ENCODE measurements at places on chromosomes 3 and 15.

DNA sequence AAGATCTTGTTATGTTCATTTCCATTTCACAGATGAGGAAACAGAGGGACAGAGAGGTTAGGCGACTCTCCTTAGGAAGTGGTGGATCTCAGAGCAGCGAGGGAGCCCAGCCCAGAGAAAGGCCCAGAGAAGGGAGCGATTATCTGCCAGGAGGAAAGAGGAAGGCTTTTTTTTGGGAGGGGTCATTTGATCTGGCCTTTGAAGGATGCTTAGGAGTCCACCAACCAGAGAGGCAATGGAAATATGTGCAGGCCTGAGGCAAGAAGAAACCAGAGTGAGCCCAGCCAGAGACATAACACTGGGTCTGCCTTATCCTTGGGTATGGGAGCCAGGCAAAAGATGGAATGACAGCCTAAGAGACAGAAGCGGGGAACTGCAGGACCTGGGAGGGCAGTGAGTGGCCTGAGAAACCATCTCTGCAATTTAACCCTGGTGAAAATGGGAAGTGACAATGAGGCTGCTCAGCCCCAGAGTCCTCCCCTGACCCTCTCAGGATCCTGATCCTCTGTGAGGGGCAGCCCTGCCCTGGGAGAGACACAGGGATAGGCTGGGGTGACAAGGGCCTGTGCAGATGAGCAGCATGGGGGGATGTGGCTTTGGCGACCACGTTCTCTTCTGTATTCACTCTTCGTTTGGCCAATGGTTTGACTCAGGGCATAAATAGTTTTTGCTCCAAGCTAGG is 163.2 kb downstream of the WNT7A start:
- no peak for DNase-seq

DNA sequence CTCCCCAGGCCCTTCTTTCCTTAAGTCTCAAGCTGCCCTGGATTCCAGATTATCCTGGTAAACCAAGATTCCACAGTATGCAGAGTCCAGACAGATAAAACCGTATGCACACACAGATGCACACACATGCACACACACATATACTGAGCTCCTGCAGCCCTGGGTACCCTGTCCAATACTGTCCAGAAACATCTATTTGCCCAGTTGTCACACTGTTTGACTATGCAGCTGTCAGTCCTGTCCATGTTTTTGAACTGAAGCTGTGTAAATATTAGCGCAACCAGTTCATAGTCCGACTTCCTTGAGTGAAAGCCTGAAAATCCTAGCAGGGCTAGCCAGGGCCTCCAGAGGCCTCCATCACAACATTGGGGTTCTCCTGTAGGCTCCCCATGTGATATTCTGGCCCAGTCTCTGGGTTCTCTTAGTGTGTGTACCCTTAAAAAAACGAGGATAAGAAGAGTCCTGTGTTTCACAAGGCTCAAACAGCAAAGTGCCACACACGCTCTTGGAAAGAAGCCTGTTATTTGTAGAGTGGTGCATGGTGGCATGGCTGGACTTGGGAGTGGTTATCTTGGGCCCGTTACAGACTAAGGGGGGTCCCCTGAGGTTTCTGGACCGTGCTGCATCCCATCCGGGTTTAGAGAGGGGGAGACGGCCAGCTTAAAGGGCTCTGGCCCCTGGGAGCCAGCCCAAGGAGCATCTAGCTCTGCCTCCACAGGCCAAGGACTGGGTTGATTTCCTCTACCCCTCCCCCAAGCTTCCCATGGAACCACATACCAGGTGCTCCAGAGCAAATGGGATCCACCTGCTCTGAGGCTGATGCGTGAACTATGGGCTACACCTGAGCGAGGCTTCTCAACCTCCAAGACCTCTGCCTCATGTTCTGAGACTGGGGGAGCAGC is 108.3 kb downstream of the IQSEC1 start:
- DNase-seq = no peak

- DNase-seq = no peak
Observed at GRCh38 chr15:58595516-58596263, 153.8 kb downstream of the ADAM10 start.

GRCh38 chr3:110816008-110816407 is 255.6 kb upstream of the NECTIN3 start:
- no peak for DNase-seq

DNA sequence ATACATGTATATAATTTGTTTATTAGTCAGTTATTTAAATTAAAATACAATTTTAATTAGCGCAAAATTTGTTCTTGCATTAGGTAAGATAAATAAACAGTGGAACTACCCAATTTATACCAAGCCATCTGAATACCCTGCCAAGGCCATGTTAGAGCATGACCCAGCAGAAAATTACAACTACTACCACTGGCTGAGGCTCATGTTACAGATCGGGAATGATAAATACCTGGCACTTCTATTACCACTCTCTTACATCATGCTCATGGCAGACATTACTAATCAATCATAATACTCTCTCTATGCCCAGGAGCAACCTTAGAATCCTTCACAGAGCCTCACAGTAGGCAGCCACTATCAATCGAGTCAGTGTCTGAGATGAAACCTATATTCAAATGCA is 21.2 kb upstream of the LMOD3 start:
- DNase-seq = no peak

- peak; percentile 32 for DNase-seq
Observed at GRCh38 chr3:127886956-127887231, 28.1 kb upstream of the KBTBD12 start.

GRCh38 chr3:33137691-33138090 is 23.9 kb downstream of the CRTAP start:
- no peak for DNase-seq

- DNase-seq = no peak
Observed at GRCh38 chr3:81741216-81741615, 20.2 kb downstream of the GBE1 start.

Data from NCI-H1694 treated with DMSO at 0.1 percent for 48 hours (cell line).